ENCODE measurements at places on chromosomes 6 and 20.

- DNase-seq, result no peak
Observed at GRCh38 chr20:54435015-54435414, 40.4 kb upstream of the DOK5 start.

DNA sequence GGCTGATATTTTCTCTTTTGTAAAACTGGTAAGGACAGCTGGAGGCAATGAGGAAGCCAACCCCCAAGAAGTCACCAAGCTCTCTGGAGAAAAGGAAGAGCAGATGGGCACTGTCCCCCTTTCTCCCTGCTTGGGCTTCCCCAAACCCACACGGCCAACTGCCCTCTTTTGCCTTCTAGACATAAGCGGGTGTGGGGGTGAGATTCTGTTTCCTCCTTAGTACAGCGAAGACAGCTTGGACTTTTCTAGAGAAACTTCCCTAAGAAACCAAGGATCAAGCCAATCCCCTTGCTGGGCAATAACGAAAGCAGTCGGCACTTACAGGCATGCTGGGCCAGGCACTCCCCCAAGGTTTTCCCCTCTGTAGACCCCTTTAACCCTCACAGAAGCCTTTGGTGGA, 110.3 kb downstream of the CDC5L start:
- no peak for DNase-seq

DNA sequence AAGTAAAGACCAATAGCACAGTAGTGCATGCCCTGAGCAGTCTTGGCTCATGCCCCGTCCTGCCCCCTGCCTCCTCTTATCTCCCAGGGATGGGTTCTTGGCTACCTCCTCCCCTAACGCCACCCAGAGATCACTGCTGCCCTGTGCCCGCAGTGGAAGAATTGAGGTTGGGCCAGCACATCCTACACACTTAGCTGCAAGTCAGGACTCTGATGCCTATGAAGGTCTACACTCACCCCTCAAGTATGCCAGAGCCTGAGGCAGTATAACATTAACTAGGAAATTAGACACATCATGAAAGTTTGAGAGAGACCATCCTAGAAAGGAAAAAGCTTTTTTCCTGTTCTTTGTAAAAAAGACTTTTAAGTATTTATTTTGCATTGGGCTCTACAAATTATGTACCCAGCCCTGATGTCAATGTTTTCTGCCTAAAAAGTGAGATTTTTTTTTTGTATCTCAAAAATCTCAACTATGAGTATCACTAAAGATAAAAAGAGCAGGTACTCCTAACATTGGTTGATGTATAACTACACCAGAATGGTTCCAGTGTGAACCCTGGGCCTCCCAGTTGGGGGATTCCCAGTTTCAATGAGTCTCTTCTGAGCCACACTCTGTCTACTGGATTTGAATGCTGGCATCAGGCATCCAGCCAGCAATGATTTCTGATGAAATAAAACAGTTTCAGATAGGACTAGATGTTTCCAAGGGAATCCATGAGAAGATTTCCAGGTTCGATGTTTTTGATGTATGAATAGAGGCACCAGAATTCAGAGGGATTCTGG, 115.4 kb downstream of the ISM1 start:
- DNase-seq, result no peak

DNA sequence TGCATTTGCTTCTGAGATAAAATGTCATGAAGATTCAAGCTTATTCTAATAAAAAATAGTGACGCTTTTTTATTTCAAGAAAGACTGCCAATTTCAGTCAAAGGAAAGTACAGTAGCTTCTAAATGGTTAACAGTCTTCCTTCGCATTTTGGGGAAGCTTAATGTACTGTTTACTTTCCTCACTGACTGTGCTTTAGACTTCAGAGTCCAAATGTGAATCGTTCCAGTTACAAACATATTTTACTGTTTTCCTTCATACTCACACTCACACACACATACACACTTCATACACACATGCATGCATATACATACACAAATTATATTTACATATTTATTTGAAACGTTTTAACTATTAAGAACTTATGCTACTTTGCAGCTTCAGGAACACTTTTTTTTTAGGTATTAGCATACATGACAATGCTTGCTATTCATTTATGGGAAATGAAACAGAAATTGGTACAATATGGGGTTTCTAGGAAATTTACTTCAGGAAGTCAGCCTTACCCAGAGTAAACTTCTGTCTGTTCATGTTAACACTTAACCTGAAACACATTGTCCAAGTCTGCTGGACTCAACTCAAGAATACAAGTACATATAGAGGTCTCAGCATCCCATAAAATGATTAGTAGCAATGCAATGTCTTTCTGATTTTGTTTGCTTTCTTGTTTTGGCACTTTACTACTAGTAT, 145.4 kb downstream of the RPS12 start:
- DNase-seq, result no peak

- no peak for DNase-seq
Observed at GRCh38 chr6:45175272-45175671, 152.9 kb upstream of the RUNX2 start.

- peak; percentile 7 for DNase-seq
Observed at GRCh38 chr6:109978174-109979032, at the start of gene GPR6. GPR6 (plus strand) TSS chr6:109978311; CDS start chr6:109979113, 802 bp downstream.

GRCh38 chr20:50227506-50227905, 36.9 kb downstream of the CEBPB start:
- no peak for DNase-seq

DNA sequence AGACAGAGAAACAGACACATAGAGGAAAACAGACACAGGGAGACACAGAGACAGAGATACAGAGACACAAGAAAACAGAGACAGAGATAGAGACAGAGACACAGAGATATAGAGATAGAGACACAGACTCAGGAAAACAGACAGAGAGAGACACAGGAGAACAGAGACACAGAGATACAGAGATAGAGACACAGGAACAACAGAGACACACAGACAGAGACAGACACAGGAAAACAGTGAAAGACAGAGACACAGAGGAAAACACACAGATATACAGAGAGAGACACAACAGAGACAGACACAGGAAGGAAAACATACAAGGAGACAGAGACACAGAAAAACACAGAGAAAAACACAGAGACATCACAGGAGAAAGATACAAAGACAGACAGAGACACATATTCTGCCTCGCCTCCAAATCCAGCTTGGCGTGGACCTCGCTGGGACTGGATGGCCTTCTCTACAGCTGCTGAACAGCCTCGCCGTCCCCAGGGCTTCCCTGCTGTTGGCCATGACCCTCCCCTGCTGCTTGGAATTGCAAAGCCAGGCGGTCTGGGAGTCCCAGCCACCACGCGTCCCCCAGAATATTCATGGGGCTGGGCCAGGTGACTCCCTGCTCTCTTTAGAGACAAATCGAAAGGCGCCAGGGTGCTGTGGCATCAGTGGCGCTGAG, 36.8 kb downstream of the NTSR1 start:
- no peak for DNase-seq

- DNase-seq, result no peak
Observed at GRCh38 chr6:166325383-166326042, 16.8 kb downstream of the SFT2D1 start.

DNA sequence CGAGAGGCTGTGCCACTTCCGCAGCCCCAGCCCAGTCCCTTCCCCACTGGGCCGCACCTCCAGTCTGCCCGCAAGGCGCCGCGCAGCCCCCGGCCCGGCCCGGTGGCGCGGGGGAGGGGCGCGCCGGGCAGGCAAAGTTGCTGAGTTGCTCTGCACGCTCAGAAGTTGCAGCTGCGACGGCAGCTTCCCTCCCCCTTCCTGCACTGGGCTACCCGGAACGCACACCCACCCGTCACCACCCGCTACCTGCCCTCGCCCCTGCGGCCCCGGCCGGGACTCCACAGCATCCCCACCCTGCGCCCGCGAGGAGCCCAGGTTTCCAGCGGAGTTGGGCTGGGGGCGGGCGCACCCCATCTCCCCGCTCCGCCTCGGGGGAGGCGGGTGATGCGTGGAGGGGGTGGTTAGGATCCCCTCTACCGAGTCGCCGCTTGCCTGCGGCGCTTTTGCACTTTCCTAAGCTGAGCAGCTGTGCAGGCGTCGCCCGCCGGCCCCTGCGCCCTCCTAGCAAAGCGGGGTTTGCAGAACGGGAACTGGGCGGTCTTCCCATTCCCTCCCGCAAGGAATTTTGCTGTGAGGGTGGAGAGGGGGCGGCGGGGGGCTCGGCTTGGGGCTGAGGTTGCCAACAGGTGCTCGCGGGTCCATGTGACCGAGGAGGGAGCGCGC, 55.9 kb upstream of the RREB1 start:
- DNase-seq, result peak; percentile 50

- no peak for DNase-seq
Observed at GRCh38 chr6:84027340-84028181, 6.0 kb upstream of the MRAP2 start.

DNA sequence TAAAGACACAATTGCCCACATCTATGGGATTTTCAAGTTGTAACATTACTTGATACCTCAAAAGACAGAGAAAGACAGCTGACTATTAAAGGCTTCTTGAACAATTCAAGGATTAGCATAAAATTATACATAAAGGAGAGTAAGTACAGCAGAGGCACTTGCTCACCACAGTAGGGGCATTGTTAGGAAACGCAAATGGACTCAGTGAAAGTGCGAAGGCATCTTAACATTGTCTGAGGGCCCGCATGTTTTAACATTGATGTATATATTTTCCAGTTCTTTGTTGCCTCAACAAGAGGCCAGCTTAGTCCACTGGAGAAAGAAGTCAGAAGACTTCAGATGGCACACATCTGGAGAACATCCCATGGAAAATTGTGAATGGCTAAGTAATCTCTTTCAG, 115.4 kb downstream of the SIM1 start:
- no peak for DNase-seq

GRCh38 chr6:5260111-5260620, 584 bp downstream of the LYRM4 start:
- DNase-seq, result peak; percentile 78

DNA sequence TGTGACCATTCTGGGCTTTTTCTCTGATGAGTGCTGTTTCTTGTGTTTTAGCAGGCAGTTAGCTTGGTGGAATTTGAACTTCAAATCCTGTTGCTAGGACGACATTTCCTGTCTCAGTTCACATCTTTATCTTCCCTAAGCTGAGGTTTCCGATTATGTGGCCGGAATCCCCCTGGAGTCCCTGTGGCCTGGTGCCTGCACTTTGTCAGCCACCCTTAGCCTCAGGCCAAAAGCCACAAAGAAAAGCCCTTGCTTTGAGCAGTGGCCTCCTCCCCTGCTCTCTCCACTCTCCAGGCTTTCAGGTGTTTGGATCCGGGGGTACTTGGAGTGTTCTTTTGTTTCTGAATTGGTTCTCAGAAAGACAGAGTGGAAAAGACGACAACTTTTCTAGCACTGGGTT, 59.9 kb upstream of the PMEPA1 start:
- DNase-seq, result no peak

GRCh38 chr6:15475261-15475660, 187.6 kb downstream of the DTNBP1 start:
- DNase-seq, result no peak

DNA sequence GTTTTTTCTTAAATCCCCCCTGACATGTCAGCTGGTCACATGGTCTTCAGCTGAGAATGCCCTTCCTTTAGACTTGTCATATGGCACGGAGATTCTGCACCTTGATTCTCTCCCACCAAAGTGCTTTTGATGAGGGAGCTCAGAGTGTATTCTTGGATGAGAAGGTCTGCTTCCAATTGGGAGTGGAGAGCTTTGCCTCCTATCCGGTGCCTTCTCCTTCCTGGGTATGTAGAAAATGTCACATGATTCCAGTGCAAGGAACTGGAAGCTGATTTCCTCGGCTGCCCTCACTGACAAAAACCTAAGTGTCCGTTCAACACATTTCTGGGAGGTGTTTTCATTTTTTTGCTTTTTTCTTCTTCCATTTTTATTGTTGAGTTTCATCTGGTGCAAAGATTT, 197.2 kb downstream of the TFAP2C start:
- DNase-seq, result no peak

- peak; percentile 35 for DNase-seq
Observed at GRCh38 chr20:32155017-32155981, 45.8 kb downstream of the TM9SF4 start.

DNA sequence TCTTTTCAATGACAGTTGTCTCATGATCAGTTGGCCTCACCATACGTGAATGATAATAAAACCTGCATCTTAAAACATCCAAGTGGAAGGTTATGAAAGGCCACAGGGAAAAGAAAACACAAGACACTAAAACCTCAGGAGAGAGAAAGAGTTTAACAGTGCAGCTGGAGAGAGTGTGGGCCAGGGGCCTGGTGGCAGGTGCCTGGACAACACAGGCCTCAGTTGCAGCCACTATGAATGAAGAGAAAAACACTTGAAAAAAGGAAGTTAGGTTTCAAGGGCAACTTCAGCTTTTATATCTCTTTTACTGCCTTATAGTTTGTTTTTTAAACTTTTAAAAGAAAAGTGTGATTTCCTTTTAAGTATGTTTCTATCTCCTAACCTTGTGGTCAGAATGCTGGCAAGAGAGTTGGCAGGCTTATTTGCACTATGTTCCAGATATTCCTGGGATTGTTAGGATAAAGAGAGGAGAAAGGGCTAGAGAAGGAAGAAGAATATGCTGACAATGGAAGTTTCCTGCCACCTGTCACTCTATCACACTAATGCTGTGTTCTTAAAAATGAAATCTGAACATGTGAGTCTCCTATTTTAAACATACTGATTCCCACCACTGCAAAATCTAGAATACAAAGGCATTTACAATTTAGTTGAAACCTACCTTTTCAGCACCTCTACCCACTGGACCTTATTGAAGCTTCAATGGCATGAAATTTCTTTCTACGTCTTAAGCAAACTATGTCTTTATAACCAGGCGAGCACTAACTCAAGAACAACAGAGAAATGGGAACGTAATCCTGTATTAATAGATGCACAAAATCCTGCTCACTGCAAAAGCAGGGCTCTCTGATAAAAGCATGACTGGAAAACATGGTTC, 222.4 kb downstream of the CD83 start:
- no peak for DNase-seq

- DNase-seq, result no peak
Observed at GRCh38 chr20:21920211-21920610, 214.7 kb downstream of the PAX1 start.

DNA sequence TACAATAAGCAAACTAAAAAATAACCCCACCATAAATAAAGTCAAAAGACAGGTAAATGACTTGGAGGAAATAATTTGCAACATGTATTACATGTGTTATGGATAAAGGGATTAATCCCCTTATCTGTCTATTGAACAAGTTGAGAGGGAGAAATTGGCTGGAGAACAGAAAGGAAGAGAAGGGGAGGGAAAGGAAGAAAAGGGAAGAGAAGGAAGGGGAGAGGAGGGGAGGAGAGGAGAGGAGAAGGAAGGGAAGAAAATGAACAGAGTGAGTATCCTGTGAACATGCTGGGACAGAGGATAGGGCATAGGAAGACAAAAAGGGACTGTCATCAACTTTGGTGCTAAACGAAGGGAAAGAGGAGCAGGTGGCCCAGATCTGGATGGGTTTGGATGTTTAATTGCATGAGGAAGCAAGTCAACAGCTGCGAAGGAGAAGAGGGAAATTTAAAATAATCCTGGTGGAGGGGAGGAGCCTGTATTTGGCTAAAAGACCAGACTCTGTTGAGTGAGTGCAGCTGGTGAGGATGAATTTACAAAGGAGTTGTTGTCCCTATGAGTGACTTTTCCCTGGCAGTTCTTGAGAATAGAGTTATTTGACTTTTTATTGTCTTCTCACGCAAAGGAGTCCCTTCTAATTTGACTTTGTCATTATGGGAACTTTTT, 14.2 kb upstream of the SHLD1 start:
- no peak for DNase-seq

- DNase-seq, result no peak
Observed at GRCh38 chr6:90444160-90444714, 142.6 kb downstream of the MAP3K7 start.

- DNase-seq, result no peak
Observed at GRCh38 chr6:110399219-110400071, 15.9 kb downstream of the DDO start.
